ENCODE measurements at places on chromosomes 2 and 18.

DNA sequence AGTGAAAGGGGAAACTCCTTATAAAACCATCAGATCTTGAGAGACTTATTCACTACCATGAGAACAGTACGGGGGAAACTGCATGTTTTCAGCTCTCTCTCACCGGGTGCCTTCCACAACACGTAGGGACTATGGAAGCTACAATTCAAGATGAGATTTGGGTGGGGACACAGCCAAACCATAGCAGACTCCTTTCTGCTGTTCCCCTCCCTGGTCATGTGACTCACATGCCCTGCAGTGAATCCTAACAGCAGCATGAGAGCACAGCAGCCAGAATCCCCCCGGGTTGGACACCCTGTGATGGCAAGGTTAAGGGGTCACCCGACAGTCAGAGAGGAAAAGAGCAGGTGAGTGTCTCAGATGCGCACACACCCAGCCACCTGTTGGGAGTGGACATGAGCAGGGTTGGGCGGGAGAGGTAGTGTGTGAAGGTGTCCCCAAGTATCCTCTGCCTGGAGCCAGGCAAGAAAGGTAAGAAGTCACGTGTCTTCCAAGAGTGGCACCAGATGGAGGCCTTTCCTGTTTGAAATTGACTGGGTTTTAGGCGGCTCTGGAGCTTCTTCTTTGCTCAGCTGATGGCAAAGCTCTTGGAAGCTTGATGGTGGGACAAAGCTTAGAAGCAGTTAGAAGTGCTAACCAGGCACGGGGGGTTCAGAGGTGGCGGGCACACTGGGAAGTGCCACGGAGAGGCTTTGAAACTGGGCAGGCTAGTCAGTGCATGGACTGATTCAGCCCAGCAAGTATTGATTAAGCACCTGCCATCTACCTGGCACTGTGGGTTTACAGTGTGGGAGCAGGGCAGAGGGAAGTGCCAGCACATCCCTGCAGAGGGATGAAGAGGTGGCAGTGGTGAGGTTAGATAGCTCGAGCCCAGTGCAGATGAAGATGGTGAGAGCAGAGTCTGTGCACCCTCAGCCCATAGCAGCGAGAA lies 68.7 kb downstream of the RHOB start:
- DNase-seq = no peak

DNA sequence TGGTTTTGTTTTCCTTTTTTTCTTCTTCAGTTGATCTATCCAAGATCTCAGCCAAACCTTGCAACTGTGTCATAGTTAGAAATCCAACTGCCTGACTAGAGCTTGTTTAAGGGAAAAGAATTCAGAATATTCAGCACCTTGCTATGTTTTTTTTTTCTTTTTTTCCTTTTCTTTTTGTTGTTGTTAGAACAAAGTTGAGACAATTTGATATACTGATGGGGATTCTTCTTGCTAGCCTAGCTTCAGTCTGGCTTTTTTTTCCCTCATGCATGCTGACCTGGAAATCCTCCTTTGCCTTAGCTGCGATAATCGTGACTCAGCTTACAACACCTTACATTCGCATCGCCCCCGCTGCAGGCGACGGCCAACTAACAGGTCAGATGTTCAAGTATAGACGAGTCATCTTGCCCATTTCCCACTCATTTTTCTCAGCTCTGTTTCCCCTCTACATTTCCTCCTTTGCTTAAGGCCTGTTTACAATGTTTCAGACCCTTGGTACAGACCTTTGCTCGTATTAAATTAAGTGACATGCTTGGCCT lies 487.2 kb upstream of the RAB12 start:
- DNase-seq = no peak

- DNase-seq = no peak
These were observed 1.9 kb downstream of the TCF23 start for GRCh38 chr2:27150639-27151230.

DNA sequence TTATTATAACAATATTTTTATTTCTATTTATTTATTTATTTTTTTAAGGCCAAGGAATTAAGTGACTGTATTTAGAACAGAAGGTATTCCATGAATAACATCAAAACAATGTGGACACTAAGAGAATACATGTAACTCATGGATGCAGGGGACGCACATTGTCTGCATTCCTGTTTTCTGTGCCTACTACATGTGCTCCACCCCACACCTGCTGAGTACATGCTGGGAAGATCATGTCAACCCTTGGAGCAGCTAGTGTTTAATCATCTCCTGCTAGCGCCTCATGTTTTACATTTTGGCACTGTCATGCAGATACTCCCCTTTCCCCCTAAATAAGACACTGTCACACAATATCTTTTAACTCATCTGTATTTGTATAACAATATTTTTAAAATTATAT lies 29.3 kb downstream of the DPYSL5 start:
- DNase-seq = no peak

GRCh38 chr2:96326990-96327820 lies 2.1 kb downstream of the ITPRIPL1 start:
- no peak for DNase-seq

Measured in cerebellar nuclear complex (tissue), 1 donor.